ENCODE measurements at places on chromosomes 1 and 21.

DNA sequence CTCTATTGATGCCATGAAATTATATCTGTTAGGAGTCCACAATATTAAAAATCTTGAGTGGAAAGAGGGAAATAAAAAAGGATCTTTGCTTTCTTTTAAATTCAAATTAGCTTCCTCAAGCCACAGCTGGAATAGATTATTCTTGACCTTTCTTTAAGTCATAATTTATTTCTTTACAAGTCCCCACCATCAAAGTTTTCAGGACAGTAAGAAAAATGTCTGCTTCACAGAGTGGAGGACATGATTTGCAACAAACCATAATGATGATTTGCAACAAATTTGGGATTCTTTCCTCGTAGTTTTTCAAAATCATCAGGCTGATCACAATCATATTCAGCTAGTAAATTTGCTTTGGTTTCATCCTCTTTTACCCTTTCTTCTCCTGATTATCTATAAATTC is 301.8 kb upstream of the NRIP1 start:
- DNase-seq, result no peak

DNA sequence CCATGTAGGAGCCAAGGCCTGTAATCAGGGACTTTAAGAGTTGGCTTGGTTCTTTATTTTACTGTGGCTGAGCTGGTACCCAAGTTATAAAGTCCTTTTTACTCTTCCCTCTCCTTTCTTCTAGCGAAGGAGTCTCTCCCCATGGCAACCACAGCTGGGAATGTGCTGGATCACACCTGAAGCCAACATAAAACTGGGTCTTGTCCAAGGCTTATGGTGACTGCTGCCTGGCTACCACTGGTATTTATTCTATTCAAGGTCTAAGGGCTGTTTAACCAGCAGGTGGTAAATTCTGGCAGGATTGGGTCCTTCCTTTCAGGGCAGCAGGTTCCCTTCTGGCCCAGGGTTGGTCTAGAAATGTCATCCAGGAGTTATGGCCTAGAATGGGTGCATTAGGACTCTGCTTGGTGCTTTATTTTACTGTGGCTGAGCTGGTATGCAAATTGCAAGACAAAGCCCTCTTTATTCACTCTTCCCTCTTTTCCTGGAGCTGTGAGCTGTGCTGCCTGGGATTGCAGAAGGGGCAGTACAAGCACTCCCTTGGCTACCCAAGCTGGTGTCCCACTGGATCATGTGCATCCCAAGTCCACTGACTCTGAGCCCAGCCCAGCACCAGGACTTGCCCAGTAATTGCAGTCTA is 26.6 kb downstream of the SLC22A15 start:
- no peak for DNase-seq

DNA sequence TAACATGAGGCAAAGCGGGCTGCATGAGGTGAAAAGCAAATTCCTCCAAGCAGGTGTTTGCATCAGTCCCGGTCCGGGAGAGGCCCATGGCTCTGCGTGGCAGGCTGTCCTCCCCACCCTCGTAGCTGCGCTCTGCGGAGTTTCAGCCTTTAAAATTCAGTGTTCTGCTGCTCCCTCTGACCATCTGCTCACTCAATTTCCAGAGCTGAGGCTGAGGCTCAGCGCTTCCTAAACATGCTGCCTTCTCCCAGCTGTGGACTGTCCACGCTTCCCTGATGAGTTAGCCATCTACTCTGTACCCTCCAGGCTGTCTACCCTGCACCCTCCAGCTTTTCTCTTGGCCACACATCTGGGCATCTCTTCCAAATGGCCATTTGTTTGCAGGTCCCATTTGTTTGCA is 87.7 kb downstream of the KCNJ6 start:
- no peak for DNase-seq

- peak; percentile 6 for DNase-seq
These were observed 13.9 kb upstream of the COL18A1 start for GRCh38 chr21:45390831-45391742.

GRCh38 chr1:160795951-160796383 is at the start of gene LY9:
TSS of gene LY9 (plus strand) at chr1:160796174. CDS start at chr1:160796188, 14 bp downstream.
- no peak for DNase-seq

Data from WTC11 (cell line).